ENCODE measurements at places on chromosomes 1 and 21. TPM values are rescaled to one million over a fixed set of nuclear protein-coding genes. Genes with fewer than 3 reads are reported as not detected.

Gene LORICRIN
- polyA plus RNA-seq = not detected

Gene FCRL6
- polyA plus RNA-seq = 0.54 TPM

Gene FGR
- polyA plus RNA-seq = 4.8 TPM

Gene SERTAD4
- 4.6 TPM for polyA plus RNA-seq

Gene LCE3D
- polyA plus RNA-seq = not detected

GRCh38 chr1:67771152-67771551 is 62.1 kb downstream of the GNG12 start:
- peak; percentile 40 for DNase-seq

DNA sequence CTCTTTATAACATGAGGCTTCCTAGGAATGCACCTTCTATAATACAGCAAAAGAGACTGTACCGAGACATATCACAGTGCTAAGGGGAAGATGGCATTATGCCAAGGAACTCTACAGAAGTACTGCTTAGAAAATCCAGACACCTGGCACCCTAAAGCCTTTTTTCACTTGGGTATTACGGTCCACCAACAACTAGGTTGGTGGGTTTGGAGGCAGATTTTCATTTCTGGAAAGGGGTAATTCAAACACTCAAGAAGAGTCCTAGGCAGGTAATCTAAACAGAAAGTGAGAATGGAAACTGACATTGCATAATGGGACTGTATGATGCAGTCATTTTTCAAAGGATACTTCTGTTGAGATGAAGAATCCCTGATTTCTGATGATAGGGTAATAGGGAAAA is 19.6 kb downstream of the SCMH1 start:
- no peak for DNase-seq

DNA sequence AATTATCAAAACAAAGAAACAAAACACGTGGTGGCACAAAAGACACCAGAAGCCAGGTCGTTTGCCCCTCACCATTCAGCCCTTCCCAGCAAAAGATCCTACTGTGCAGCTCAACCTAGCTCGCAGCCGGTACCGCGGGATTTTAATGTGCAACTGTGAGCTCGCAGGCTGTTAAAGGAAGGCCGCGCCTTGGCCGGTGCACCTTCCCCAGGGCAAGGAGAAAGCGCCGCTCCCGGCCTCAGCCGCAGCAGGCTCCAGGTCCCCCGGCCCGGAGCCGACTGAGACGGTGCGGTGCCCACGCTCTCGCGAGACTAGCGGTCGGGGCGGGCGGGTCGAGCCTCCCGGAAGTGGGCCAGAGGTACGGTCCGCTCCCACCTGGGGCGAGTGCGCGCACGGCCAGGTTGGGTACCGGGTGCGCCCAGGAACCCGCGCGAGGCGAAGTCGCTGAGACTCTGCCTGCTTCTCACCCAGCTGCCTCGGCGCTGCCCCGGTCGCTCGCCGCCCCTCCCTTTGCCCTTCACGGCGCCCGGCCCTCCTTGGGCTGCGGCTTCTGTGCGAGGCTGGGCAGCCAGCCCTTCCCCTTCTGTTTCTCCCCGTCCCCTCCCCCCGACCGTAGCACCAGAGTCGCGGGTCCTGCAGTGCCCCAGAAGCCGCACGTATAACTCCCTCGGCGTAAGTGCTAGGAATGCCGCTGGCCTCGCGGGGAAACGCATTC is at the start of gene AGL:
TSS of gene AGL (plus strand) at position 618 of the 715 bp plus-strand sequence. CDS start 682 bp downstream, outside the sequence.
- DNase-seq = peak; percentile 88

- no peak for DNase-seq
Measured at GRCh38 chr1:105087506-105087905, 1337.8 kb downstream of the AMY1C start.

DNA sequence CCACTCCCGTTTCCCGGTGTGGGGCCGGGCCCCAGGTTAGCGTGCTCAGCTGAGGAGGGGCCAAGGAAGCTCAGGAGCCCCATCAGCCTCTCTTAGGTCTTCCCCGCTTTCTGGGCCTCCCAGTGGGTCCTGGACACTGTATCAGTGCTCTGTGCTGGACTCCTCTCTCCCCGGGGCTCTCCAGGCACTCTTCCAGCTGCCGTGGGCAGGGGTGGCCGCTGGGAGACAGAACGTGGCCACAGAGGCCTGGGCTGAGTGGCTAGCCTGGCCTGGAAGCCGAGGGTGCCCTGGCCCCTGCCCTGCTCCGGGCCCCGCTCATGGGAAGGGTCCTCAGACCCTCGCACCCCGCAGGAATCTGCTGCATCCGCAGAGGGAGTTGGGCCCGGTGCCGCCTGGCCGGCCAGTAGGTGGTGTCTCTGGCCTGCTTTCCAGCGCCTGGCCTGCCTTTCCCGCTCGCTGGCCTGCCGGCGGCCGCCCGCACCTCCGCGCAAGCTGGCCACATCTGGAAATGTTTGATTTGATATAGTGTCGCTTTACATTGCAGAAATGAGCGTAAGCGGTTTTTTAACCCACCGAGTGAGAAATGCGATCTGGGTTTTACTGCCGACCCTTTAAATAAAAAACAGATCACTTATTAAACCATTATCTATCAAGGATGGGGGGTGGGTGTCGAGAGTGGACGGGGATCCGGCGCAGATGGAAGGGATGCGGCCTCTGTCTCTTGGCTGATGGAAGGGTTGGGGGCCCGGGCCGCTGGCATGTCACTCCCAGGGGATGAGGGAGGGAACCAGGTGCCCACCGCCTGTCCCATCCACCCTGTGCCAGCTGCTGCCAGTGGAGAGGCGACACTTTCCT is 74.4 kb upstream of the TTC34 start:
- DNase-seq = no peak

DNA sequence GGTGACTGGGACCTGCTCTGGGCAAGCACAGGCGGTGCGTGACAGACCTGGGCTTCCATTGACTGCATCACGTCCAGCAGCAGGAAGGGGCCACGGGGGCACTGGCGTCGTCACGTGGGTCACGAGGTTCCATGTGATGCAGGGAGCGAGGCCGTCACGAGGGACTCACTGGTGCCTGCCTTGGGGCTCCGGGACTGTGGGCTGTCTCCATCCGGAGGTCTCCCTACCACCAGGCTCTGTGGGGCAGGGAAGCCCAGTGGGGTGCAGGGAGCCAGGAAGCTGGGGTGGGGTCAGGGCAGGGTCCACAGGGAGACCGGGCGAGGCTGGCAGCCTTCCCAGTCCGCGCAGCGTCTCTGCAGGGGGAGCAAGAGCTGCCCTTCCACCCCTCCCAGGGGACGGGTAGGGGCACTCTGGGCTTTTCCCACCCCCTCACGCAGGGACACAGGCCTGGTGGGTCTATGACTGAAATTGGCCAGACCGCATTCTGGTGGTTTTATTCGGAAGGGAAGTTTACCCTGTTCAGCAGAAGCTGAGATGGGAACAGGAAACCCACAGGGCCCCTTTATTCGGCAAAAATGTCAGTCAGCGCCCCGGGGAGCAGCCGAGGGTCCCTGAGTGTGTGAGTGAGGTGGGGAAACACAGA is 416 bp upstream of the TNFRSF14 start:
- DNase-seq = peak; percentile 64

DNA sequence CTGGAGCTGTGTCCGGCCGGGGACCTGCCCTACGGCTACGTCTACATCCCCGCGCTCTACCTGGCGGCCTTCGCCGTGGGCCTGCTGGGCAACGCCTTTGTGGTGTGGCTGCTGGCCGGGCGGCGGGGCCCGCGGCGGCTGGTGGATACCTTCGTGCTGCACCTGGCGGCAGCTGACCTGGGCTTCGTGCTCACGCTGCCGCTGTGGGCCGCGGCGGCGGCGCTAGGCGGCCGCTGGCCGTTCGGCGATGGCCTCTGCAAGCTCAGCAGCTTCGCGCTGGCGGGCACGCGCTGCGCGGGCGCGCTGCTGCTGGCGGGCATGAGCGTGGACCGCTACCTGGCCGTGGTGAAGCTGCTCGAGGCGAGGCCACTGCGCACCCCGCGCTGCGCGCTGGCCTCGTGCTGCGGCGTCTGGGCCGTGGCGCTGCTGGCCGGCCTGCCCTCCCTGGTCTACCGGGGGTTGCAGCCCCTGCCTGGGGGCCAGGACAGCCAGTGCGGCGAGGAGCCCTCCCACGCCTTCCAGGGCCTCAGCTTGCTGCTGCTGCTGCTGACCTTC is 412 bp downstream of the GPR25 start:
- peak; percentile 80 for DNase-seq

DNA sequence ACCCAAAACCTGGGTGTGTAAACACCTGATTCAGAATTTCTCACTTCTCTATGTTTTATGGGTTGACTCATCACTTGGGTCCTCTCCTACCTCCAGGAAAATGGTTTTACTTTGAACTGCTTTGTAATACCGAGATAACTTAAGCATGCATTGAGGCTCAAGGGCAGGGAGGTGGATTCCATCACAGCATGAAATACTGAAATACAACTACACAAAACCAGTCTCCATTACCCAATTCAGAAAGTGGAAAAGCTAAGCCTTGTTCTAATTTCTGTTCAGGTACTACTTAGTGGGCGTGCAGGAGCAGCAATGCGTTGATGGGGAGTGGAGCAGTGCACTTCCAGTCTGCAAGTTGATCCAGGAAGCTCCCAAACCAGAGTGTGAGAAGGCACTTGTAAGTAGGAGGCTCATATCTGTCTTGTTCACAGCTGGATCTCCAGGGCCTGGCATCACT is 6.1 kb upstream of the C4BPA start:
- no peak for DNase-seq

GRCh38 chr1:161164901-161165610 is 1.2 kb upstream of the PPOX start:
- peak; percentile 33 for DNase-seq

DNA sequence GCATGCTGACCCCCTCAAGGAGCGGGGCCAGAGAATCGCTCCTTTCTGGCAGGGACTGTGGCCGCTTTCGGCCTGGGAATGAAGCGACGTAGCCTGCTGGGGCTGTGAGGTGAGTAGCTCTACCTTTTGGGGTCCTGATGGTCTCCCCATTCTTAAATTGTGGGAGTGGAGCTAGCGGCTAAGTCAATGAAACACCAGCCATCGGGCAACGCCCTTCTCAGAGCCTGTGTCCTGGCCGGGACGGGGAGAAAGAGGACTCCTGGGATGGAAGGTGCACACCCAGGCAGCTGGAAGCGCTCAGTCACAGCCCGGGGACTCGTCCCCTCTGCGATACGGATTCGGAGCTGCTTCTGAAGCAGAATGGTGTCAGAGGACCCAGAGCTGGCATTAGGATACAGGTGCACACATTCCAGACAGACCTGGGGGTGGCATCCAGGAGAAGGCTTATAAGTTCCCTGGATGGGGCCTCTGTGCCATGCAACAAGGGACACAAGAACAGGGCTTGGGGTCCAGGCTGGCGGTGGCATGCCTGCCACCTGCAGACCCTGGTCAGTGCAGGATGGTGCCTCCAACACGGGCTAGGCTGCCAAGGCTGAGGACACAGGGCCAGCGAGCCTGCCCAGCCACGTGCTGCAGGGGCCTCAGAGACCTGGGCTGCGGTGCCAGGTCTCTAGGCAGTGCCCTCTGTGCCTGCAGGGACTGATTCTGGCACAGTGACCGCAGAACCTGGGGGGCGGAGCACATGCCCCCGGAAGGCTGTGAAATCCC is 945 bp upstream of the WNT9A start:
- DNase-seq = peak; percentile 44

DNA sequence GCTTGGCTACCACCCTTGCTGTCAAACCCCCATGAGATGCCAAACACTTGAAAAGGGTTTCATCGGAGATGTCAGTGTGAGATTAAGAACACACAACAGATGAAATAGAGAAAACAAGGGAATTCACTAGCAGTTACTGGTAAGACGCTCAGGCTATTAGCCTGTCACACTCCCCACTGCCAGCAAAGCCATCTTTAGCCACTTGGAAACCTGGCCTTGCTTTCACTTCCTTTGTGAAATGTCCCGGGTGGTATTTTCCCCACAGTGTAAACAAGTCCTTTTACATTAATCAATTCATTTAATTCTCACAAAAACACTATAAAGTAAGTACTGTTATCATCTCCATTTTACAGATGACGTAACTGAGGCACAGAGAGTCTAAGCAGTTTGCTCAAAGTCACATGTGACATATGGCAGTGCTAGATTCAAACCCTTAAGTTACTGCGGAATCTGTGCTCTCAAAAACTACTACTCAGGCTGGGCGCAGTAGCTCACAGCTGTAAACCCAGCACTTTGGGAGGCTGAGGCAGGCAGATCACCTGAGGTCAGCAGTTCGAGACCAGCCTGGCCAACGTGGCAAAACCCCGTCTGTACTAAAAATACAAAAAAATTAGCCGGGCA is 32.7 kb upstream of the KHDRBS1 start:
- no peak for DNase-seq

DNA sequence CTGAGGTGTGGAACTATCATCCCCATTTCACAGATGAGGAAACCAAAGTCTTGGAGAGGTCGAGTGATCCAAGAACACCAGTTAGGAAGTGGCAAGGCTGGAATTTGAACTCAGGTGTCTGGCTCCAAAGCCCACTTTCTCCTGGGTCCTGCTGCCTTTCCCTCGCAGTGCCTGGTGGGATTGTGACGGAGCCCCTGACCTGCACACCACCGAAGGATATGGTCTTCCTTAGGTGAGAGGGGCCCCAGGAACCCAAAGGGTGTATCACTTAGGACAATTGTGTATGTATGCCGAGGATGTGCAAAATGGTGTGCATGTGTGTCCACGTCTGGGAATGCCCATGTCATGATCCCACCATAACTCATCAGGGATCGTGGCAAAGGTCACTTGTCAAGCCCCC is 392.7 kb downstream of the MATN1 start:
- no peak for DNase-seq

DNA sequence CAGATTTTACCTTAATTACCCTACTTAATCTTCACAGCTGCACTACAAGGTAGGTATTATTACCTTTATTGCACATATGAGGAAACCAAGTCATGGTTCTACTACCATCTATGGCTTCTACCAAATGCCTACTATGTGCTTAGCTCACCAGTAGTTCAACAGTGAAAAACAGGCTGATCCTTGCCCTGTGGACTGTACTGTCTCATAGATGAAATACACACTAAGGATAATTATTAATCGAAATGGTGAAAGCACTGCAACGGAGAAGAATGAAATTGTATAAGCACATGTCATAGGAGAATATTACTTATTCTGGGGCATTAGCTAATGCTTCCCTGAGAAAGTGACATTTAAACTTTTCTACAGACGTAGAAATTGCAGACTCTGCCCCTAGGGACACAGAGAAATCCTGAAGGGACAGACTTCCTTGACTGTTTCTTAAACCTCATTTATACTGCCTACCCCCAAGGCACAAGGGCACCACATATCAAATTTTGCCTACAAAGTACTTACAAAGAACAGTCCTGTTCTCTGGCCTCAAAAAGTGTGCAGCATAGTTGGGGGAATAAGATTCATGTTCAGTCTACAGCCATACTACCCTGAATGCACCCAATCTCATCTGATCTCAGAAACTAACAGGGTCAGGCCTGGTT is 148.4 kb upstream of the ZC3H11B start:
- no peak for DNase-seq

DNA sequence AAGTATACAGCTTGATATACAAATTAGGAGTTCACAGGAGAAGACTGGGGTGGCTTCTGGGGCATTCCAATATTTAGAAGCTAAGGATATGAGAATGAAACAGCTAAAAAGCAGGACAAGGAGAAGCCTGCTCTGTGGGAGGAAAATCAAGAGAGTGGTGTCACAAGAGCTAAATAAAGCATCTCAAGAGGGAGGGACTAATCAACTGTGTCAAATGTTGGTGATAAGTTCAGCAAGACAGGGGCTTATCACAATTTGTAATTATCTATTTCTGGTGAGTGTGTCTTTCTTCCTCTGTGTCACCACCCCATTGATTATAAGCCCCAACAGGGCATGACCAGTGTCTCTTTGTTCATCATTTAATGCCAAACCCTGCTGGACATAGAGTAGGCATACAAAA is 295.8 kb upstream of the DUSP10 start:
- no peak for DNase-seq

All from left lung (tissue), 14 donors.